CD4-positive, alpha-beta T cell treated with Interleukin-6 at 100 ng/mL for 8 hours (primary cell): ENCODE measurements at places on chromosomes 1 and 21.

- no peak for DNase-seq
Measured at GRCh38 chr1:225378880-225379279, 49.0 kb downstream of the LBR start.

GRCh38 chr1:116347696-116348095 is 25.3 kb upstream of the ATP1A1 start:
- DNase-seq: no peak

DNA sequence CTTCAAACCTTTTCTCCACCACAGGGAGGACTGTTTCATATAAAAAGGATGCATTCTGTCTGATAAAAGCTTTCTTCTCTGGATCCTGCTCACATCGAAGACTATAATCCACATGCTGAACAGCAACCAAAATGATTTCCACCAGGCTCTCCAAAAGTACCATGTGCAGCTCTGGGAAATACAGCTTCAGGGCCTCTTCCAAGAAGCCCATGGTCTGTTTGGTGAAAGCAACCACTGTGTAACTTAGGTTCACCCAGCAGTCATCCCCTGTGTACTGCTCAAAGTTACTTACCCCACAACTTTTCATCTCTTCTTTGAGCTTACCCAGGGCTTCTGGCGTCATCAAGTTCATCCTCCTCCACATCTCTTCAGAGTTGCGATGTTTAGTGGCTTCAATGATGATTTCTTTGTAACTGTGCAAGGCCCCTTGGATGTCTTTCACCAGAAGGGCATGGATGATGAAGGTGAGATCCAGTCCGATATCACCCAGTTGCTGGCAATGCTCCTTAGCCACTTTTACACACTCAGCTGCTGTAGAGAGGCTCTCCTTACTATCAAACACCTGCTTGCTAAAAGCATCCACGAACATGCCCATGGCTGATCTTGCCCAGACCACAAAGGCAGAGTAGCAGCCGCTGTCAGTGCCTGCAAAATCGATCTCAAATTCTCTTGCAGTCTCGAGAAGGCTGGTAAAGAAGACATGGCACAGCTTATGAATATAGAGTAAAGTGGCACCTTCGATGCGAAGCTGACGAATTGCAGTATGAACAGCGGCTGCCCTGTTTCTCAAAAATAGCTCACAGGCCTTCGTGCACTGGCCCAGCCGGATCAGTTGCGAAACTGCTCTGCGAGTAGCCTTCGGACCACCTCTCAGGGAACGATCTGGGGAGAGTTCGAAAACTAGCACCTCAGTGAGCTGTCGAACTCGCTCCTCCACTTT is 1.7 kb downstream of the EXOC8 start:
- DNase-seq: no peak

GRCh38 chr1:209704584-209704983 is at the start of gene HSD11B1:
TSS of gene HSD11B1 (plus strand) at chr1:209704846. CDS start at chr1:209704943, 97 bp downstream.
- no peak for DNase-seq
